ENCODE measurements at places on chromosomes 3 and 15. TPM values are rescaled to one million over a fixed set of nuclear protein-coding genes. Genes with fewer than 3 reads are reported as not detected.

DNA sequence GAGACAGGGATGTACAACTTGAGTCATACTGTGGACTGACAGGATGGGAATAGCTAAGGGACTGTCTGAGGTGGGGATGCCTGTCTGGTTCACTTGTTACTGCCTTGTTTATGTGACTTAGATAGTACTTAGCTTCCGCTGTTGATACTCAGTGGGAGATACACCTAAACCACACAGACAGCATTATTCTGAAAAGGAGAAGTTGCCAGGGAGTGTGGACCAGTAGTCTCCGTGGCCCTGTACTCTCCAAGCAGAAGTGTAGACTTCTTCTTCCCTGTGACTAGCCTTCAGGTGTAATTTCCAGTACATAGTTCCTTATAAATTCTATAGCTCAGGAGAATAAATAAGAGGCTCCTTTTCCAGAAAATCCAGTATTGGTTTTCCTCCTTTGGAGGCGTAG lies 5.1 kb downstream of the HIGD2B start:
- H3K27me3 ChIP-seq: peaks cover 19% of the 10 kb centered on the region
- no peak for DNase-seq
- H3K36me3 ChIP-seq: no peaks in the 10 kb centered on the region
- no peak overlapping the region for H3K4me3 ChIP-seq

Gene MKRN3
- total RNA-seq: 5.0 TPM

- H3K4me1 ChIP-seq: peaks cover 25% of the 10 kb centered on the region
- H3K36me3 ChIP-seq: peaks cover 7% of the 10 kb centered on the region
- H3K27me3 ChIP-seq: peaks cover 10% of the 10 kb centered on the region
- DNase-seq: no peak
Measured at GRCh38 chr3:177318559-177318958, 121.3 kb upstream of the TBL1XR1 start.

- H3K4me3 ChIP-seq: peak within 1 kb of the TSS; percentile 72
- H3K27me3 ChIP-seq: peaks cover 4% of the 10 kb centered on the region
- peak; percentile 86 for DNase-seq
- peaks cover 6% of the 10 kb centered on the region for H3K4me1 ChIP-seq
- no peaks in the 10 kb centered on the region for H3K36me3 ChIP-seq
- H3K27ac ChIP-seq: no peak within 1 kb of the TSS
Measured at GRCh38 chr3:113838631-113839209, at the start of gene GRAMD1C. Gene GRAMD1C, plus strand, starts transcription at chr3:113838788. Its CDS starts 122 bp downstream, at chr3:113838910.

DNA sequence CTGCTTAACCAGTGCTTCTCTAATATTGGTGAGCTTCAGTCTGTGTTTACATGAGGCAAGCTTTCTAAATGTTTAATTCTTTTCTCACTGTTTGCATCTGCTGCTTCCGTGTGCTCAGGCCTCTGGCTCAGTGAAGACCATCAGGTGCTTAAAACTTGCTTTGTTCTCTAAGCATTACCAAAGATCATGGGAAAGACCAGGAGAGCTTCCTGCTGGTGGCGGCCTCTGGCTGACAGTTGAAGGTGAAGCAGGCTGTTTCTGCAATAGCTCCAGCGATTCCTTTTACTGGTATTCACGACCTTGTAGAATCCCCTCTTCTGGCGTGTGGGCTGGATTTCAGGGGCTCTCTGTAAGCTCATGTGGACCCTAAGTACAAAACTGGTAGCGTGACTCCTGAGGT lies 45.1 kb downstream of the EDEM1 start:
- H3K4me3 ChIP-seq: no peak overlapping the region
- no peaks in the 10 kb centered on the region for H3K36me3 ChIP-seq
- H3K4me1 ChIP-seq: peaks cover 3% of the 10 kb centered on the region
- peaks cover 8% of the 10 kb centered on the region for H3K27me3 ChIP-seq

DNA sequence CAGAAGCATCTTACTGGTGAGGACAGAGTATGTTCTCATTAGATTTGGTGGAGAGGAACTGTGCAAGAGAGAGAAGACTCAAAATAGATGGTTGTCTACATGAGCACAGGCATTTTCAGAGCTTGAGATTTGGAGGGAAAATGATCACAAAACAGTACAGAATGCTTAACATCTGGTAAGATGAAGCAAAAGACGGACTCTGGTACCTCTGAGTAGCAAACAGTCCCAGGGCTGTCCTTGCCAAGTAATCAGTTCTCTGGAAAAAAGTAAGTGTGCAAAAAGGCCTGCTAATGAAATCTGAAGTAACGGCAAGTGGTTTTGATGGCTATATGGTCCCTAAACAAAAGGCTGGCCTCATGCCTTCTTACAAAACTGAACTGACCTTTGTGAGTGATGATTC lies 414.2 kb downstream of the CNTN4 start:
- no peaks in the 10 kb centered on the region for H3K4me1 ChIP-seq
- no peak overlapping the region for H3K27ac ChIP-seq
- no peaks in the 10 kb centered on the region for H3K36me3 ChIP-seq
- H3K4me3 ChIP-seq: no peak overlapping the region
- no peaks in the 10 kb centered on the region for H3K27me3 ChIP-seq

Gene ANAPC13
- 27.4 TPM for total RNA-seq

DNA sequence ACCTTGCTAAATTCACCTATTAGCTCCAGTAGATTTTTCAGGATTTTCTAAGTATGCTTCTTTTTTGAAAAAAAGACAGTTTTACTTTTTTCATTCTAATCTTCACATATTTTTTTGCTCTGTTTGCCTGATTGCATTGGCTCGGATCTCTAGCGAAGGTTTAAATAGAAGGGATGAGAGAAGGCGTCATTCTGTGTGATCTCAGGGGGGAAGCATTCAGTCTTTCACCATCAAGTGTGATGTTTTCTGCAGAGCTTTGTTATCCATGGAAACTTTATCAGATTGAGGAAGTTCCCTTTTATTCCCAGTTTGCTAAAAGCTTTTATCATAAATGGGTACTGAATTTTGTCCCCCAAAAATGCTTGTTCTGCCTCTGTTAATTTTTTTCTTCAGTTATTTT lies 120.3 kb downstream of the LRRK1 start:
- peaks cover 7% of the 10 kb centered on the region for H3K36me3 ChIP-seq
- H3K27me3 ChIP-seq: peaks cover 61% of the 10 kb centered on the region
- peaks cover 2% of the 10 kb centered on the region for H3K4me1 ChIP-seq
- DNase-seq: no peak
- H3K27ac ChIP-seq: no peak overlapping the region

GRCh38 chr3:172580680-172581401 lies 57.6 kb upstream of the TNFSF10 start:
- peak overlapping the region; percentile 49 for H3K4me3 ChIP-seq
- H3K27me3 ChIP-seq: no peaks in the 10 kb centered on the region
- peak overlapping the region; percentile 91 for H3K27ac ChIP-seq

Gene ERICH6
- total RNA-seq: 0.38 TPM

DNA sequence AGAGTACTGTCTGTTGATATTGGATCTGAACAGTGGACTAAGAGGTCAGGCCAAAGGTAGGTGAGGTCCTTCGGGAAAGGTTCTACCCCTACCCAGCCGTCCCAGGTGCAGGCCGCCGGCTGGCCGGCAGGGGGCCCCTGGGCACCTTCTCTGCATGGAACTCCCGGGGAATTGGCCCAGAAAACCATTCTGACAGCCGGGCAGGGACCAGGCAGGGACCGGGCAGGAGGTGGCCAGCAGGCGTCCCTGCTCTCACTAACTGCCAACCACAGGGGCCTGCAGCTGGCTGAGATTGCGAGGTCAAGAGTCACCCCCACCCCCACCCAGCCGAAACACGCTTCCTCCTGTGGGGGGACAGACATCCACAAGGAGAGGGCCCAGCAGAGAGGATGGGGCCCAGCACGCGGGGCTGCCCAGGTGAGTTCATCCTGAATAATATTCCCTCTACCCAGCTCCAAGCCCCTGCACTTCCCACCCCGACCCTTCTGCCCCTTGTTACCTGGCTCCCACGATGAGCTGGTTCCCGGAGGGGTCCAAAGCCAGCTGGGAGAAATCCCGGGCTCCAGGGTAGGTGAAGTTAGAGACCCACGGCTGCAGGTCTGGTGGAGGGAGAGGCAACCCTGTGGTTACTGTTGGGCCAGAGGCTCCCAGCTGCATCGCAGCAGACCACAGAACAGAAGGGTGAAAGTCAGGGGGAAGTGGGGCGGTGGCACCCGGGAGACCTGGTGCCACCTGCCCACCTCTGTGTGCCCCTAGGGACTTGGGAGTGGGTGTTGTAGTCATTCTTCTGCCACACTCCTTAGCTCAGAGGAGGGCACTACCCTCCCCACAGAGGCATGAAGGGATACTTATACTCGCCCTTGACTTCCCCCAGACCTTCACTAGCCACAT lies 84.4 kb downstream of the SEMA5B start:
- peaks cover 9% of the 10 kb centered on the region for H3K4me1 ChIP-seq
- no peak overlapping the region for H3K27ac ChIP-seq
- no peak overlapping the region for H3K4me3 ChIP-seq
- H3K36me3 ChIP-seq: no peaks in the 10 kb centered on the region
- DNase-seq: peak; percentile 44

Gene GOLGA6C
- total RNA-seq: not detected

Gene FBXW12
- not detected for total RNA-seq

DNA sequence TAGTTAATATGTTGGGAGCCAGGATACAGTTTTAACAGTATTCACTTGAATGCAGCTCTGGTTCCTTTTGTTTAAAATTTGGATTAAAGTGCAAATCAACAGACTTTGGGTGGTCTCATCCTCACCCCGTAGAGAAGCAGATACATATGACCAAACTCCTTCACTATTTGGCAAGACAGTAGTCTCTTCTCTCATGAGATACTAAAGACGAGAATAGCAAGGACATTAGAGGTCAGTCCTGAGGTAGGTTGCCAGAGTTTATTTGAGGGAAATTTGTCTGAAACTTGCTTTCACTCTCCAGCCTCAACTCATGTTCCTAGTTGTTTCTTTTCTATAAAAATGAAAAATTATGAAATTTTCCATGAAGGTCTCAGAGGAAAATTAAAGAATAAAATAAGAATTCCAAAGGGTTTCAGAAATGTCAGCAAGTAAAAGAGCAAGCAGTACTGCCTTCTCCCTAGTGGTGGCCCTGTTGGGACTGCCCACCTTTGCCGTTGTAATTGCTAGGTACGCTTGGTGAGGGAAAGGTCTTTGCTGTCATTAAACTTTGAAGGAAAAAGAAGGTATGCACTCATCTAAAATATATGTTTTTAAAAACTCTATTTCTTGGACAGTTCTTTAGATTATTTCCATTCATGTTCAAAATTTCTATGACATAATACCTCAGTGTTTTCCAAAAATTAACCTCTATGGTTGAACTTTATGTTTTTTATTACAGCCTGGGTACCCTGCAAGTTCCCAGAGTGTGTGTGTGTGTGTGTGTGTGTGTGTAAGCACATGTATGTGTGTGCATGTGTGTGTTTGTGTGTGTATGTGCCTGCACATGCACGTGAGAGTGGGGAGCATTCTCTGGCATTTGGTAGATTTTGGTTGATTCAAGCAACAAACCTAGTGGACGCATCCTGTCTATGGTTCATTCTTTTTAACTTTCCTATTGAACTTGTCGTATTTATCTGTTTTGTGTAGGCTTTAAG lies 111.4 kb downstream of the CMSS1 start:
- H3K4me1 ChIP-seq: no peaks in the 10 kb centered on the region
- no peak overlapping the region for H3K27ac ChIP-seq
- H3K4me3 ChIP-seq: no peak overlapping the region
- no peak for DNase-seq

- peaks cover 49% of the 10 kb centered on the region for H3K4me1 ChIP-seq
- no peak for DNase-seq
- no peaks in the 10 kb centered on the region for H3K36me3 ChIP-seq
- no peak overlapping the region for H3K4me3 ChIP-seq
Measured at GRCh38 chr3:12195231-12195630, 36.5 kb upstream of the TIMP4 start.

DNA sequence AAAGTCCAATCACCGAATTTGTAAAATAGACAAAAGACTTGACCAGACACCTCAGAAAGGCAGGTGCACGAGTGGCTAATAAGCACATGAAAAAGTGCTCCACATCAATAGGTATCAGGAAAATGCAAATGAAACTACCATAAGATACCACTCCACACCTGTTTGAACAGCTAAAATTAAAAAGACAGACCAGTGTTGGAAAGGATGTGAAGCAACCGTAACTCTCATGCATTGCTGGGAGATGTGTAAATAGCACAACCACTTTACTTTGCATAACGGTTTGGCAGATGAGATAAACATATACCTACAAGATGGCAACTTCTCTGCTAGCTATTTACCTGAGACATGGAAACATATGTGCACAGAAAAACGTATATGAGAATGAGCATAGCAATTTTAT lies 56.9 kb downstream of the CADPS start:
- no peak overlapping the region for H3K4me3 ChIP-seq
- no peak overlapping the region for H3K27ac ChIP-seq
- no peaks in the 10 kb centered on the region for H3K36me3 ChIP-seq
- peaks cover 9% of the 10 kb centered on the region for H3K4me1 ChIP-seq
- no peaks in the 10 kb centered on the region for H3K27me3 ChIP-seq
- no peak for DNase-seq

DNA sequence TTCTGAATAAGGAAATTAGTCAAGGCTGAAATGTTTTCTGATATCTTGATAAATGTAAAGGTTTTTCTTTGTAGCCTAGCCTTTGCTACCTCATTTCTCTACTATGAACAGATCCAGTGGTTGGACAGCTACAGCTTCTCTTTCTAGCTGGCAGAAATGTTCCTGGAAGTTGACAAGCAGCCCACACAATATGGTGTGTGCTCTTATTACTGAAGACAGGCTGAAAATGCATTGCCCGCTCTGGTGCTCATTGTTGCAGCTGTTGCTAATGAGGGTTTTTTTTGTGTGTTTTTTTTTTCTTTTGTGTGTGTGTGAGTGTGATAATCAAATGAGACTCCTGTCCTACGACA lies 844.3 kb upstream of the SEMA6D start:
- H3K36me3 ChIP-seq: no peaks in the 10 kb centered on the region
- H3K4me1 ChIP-seq: no peaks in the 10 kb centered on the region
- no peaks in the 10 kb centered on the region for H3K27me3 ChIP-seq
- H3K27ac ChIP-seq: no peak overlapping the region

GRCh38 chr3:168540726-168541125 lies 445.0 kb upstream of the GOLIM4 start:
- H3K4me1 ChIP-seq: no peaks in the 10 kb centered on the region
- H3K4me3 ChIP-seq: no peak overlapping the region
- no peaks in the 10 kb centered on the region for H3K36me3 ChIP-seq
- no peak for DNase-seq

Gene SCN11A
- total RNA-seq: not detected

Gene C2CD4A
- total RNA-seq: 0.23 TPM

Gene EFCC1
- not detected for total RNA-seq
